ENCODE measurements at places on chromosomes 5 and 9.

DNA sequence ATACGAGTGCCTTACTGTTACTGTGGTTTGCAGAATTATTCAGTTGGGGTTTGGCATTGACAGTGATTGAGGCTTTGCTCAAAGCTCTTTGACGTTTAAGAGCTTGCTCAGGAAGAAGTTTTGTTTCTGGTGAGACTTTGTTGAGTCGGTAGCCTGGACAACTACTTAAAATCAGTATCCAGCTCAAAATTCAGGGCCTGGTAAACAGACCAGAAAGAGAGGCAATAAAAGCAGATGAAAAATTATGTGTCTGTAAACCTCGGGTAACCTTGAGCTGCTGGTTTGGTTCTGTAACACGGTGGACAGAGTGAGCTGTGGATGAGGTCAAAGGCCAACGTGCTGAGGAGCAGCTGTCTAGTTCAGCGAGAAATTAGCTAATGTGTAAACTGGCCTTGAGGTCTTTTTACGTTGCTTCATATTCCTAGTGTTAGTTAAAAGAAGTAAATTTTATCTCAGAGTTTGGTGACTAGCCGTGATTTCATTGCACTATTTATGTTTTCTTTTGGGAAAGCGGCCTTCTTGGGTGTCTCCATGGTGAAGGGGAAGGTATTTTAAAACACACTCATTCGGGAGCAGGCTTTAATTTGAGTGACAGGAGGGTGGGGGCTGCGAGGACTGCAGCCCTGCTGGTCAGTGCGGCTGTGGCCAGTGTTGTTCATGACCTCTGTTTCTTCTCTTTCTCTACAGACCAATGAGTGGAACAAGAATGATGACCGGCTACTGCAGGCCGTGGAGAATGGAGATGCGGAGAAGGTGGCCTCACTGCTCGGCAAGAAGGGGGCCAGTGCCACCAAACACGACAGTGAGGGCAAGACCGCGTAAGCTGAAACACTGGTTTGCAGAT, 82.0 kb upstream of the TTC23L start:
- H3K27me3 ChIP-seq: peaks cover 10% of the 10 kb centered on the region
- DNase-seq: no peak
- peaks cover 3% of the 10 kb centered on the region for H3K36me3 ChIP-seq
- H3K4me3 ChIP-seq: no peak overlapping the region
- H3K27ac ChIP-seq: no peak overlapping the region

GRCh38 chr5:117679046-117679445, 1104.4 kb upstream of the SEMA6A start:
- H3K36me3 ChIP-seq: no peaks in the 10 kb centered on the region
- no peak for DNase-seq
- no peak overlapping the region for H3K4me3 ChIP-seq
- H3K27ac ChIP-seq: no peak overlapping the region
- no peaks in the 10 kb centered on the region for H3K27me3 ChIP-seq

GRCh38 chr5:10056228-10056760, 193.4 kb downstream of the ATPSCKMT start:
- H3K4me3 ChIP-seq: no peak overlapping the region
- H3K36me3 ChIP-seq: no peaks in the 10 kb centered on the region
- no peak overlapping the region for H3K27ac ChIP-seq
- peaks cover 10% of the 10 kb centered on the region for H3K27me3 ChIP-seq
- no peaks in the 10 kb centered on the region for H3K4me1 ChIP-seq
- DNase-seq: no peak

- no peaks in the 10 kb centered on the region for H3K27me3 ChIP-seq
- H3K4me1 ChIP-seq: peaks cover 14% of the 10 kb centered on the region
- no peak for DNase-seq
- H3K36me3 ChIP-seq: peaks cover 2% of the 10 kb centered on the region
- no peak overlapping the region for H3K4me3 ChIP-seq
These were observed 9.6 kb downstream of the NEK6 start for GRCh38 chr9:124267271-124267807.

- H3K4me3 ChIP-seq: no peak overlapping the region
- no peaks in the 10 kb centered on the region for H3K27me3 ChIP-seq
- DNase-seq: no peak
- H3K4me1 ChIP-seq: no peaks in the 10 kb centered on the region
These were observed 207.5 kb downstream of the LRRC70 start for GRCh38 chr5:62786099-62786498.

DNA sequence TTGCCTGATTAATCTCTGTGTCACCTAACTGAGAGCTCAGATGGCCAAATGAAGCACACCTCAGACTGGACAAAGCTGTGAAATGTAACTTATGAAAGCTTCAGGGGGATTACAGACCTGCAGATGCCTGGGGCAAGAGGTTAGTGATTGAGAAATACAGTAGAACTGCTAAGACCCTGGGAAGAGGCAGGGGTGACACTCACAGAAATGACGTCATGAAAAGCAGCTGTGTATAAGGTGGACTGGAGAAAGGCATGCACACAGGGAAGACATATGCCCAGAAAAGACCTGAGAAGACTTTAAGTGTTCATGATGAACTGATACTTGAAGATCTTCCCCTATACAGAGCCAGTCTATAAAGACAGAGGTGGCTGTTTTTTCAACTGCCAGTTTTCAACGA, 49.3 kb upstream of the SPTLC1 start:
- H3K4me1 ChIP-seq: no peaks in the 10 kb centered on the region
- H3K27ac ChIP-seq: no peak overlapping the region
- H3K27me3 ChIP-seq: peaks cover 54% of the 10 kb centered on the region

- H3K4me3 ChIP-seq: no peak overlapping the region
- H3K27me3 ChIP-seq: no peaks in the 10 kb centered on the region
- H3K4me1 ChIP-seq: no peaks in the 10 kb centered on the region
- H3K27ac ChIP-seq: no peak overlapping the region
- no peaks in the 10 kb centered on the region for H3K36me3 ChIP-seq
- DNase-seq: no peak
These were observed 121.0 kb upstream of the RGS7BP start for GRCh38 chr5:64384765-64385164.

DNA sequence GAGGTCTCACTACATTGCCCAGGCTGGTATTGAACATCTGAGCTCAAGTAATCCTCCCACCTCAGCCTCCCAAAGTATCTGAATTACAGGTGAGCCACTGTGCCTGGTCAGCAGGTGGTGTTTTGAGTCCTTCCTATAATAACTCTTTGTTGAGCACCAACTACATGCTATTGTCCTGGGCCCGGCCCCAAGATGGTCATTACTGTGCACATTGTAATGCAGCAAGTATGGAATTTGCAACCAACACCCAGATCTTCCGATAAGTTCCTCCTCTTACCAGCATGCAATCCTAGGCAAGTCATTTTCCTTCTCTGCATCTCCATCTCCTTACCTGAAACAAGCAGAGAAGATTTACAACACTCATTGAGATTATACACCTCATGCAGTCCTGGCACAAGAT, 510.3 kb upstream of the KLF4 start:
- no peaks in the 10 kb centered on the region for H3K27me3 ChIP-seq
- H3K4me3 ChIP-seq: no peak overlapping the region
- H3K4me1 ChIP-seq: no peaks in the 10 kb centered on the region
- H3K27ac ChIP-seq: no peak overlapping the region
- H3K36me3 ChIP-seq: no peaks in the 10 kb centered on the region
- DNase-seq: no peak

DNA sequence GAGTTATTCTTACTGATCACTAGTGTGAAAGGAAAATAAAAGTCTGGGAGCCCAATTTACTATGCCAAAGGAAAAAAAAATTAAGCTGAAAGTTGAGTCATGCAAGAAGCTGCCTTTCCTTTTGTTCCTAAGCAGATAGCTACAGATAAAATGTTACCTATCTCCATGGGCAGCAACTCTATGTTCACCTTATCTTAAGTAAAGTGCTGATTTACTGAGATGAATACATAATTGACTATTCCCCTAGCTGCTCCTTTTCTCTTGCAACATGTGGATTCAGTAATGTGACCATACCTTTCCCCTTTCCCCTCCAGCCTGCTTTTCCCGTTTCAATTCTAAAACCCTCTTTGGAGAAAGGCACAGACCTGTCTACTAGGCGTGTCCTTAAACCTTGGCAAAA, 62.7 kb upstream of the NR5A1 start:
- H3K4me1 ChIP-seq: no peaks in the 10 kb centered on the region
- no peak overlapping the region for H3K4me3 ChIP-seq
- no peaks in the 10 kb centered on the region for H3K36me3 ChIP-seq
- H3K27me3 ChIP-seq: peaks cover 26% of the 10 kb centered on the region
- H3K27ac ChIP-seq: no peak overlapping the region

DNA sequence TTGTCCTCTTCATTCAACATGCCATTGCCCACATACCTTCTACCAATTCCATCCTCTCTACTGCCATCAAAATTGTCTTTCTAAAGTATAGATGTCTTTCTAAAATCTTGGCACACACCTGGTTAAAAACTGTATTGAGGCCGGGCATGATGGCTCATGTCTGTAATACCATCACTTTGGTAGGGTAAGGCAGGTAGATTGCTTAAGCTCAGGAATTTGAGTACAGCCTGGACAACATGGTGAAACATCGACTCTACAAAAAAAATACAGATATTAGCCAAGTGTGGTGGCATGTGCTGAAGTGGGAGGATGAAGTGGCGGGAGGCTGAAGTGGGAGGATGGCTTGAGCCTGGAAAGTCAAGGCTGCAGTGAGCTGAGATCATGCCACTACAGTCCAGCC, 412.1 kb downstream of the TMEM38B start:
- no peak for DNase-seq
- H3K4me3 ChIP-seq: no peak overlapping the region
- H3K27me3 ChIP-seq: no peaks in the 10 kb centered on the region
- H3K27ac ChIP-seq: no peak overlapping the region
- no peaks in the 10 kb centered on the region for H3K4me1 ChIP-seq

DNA sequence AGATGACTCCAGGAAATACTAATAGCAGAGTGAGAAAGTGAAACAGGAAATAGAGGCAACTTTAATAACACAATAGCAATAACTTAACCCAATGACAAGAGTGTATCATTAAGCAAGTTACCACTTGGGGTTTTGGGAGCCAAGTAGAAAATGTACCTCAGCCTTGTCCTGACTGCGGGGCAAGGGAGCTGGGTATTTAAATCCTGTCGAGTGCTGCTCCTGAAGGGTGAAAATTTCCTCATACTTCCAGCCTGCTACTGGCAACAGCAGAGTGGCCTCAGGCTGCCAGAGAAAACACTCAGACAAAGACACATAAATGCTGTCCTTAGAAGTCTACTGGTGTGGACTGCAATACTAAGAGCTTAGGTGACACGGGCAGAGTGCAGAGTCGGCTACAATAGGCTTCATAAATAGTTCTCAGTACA, 112.5 kb upstream of the EMB start:
- H3K4me1 ChIP-seq: peaks cover 11% of the 10 kb centered on the region
- H3K36me3 ChIP-seq: no peaks in the 10 kb centered on the region
- H3K27me3 ChIP-seq: no peaks in the 10 kb centered on the region
- H3K27ac ChIP-seq: peak overlapping the region; percentile 78

- H3K36me3 ChIP-seq: peaks cover 3% of the 10 kb centered on the region
- no peaks in the 10 kb centered on the region for H3K4me1 ChIP-seq
- H3K27me3 ChIP-seq: no peaks in the 10 kb centered on the region
- no peak overlapping the region for H3K4me3 ChIP-seq
- no peak for DNase-seq
These were observed 374.8 kb downstream of the KIAA0825 start for GRCh38 chr5:94243612-94244011.

GRCh38 chr5:40678026-40678425, 1.7 kb upstream of the PTGER4 start:
- peaks cover 52% of the 10 kb centered on the region for H3K4me1 ChIP-seq
- no peak overlapping the region for H3K4me3 ChIP-seq
- H3K27me3 ChIP-seq: no peaks in the 10 kb centered on the region

DNA sequence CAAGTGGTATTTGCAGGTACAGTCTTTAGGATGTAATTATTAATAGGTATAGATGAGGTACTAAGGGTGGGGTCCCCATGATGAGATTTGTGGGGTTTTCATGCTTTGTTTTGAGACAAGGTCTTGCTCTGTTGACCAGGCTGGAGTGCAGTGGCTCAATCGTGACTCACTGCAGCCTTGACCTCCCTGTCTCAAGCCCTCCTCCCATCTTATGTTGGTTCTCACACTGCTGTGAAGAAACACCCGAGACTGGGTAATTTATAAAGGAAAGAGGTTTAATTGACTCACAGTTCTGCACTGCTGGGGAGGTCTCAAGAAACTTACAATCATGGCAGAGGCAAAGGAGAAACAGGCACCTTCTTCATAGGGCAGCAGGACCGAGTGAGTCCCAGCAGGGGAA, 217.5 kb downstream of the CDK5RAP2 start:
- no peaks in the 10 kb centered on the region for H3K36me3 ChIP-seq
- H3K27ac ChIP-seq: no peak overlapping the region
- no peak overlapping the region for H3K4me3 ChIP-seq
- H3K4me1 ChIP-seq: no peaks in the 10 kb centered on the region

GRCh38 chr5:9513827-9514226, 32.0 kb downstream of the SEMA5A start:
- DNase-seq: no peak
- H3K36me3 ChIP-seq: no peaks in the 10 kb centered on the region
- no peaks in the 10 kb centered on the region for H3K4me1 ChIP-seq

DNA sequence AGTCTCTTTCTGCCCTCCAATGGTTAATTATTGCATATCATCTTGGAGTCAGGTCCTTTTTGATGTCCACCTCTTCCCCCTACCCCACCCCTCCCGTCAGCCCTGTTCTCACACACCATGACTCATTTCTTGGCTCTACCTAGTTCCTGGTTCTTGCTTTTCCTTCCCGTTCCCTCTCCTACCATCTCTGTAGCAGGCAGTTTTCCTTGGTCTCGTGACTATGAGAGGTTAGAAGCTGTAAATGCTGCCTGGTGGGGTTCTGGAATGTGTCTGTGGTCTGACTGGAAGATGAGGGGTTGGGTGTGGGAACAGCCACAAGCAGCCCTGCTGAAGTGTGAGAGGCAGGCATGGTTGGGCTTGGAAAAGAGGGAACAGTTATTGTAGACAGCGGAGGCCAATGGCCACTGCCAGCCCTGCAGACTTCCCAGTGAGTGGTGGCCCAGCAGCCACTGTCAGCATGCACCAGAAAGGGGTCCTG, 18.2 kb downstream of the SLC22A5 start:
- H3K4me3 ChIP-seq: no peak overlapping the region
- peaks cover 25% of the 10 kb centered on the region for H3K4me1 ChIP-seq
- H3K36me3 ChIP-seq: no peaks in the 10 kb centered on the region
- DNase-seq: no peak

- no peak for DNase-seq
- H3K27ac ChIP-seq: no peak overlapping the region
- no peaks in the 10 kb centered on the region for H3K4me1 ChIP-seq
- no peaks in the 10 kb centered on the region for H3K36me3 ChIP-seq
These were observed 71.0 kb downstream of the FER start for GRCh38 chr5:108818613-108819272.
